Cardiac muscle cell (in vitro differentiated cells and primary cell): ENCODE measurements at places on chromosomes 5 and 9.

- DNase-seq = peak; percentile 41
Observed at GRCh38 chr5:15746833-15747232, 246.9 kb downstream of the FBXL7 start.

DNA sequence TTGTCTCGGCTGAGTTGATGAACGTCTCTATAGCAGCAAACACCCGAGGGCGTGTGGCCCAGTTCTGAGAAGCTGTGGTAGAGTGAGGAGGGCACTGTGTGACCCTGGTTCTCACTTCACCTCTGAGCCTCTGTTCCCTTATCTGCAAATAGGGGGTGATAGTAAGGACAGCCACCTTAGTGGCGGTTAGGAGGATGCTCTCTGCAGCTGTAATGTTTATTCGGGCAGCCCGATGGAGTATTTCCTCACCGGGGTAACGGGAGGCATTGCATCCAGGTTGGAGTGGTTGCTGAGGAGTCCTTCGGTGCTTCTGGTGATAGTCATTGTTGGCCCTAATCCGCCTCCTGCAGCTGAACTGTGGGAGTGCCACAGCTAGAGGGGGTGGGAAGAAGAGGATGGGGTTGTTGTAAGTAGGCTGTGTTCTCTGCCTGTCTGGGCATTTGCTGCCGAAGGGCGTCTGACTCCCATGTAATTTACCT is 13.9 kb downstream of the PRRC2B start:
- peak; percentile 59 for DNase-seq

DNA sequence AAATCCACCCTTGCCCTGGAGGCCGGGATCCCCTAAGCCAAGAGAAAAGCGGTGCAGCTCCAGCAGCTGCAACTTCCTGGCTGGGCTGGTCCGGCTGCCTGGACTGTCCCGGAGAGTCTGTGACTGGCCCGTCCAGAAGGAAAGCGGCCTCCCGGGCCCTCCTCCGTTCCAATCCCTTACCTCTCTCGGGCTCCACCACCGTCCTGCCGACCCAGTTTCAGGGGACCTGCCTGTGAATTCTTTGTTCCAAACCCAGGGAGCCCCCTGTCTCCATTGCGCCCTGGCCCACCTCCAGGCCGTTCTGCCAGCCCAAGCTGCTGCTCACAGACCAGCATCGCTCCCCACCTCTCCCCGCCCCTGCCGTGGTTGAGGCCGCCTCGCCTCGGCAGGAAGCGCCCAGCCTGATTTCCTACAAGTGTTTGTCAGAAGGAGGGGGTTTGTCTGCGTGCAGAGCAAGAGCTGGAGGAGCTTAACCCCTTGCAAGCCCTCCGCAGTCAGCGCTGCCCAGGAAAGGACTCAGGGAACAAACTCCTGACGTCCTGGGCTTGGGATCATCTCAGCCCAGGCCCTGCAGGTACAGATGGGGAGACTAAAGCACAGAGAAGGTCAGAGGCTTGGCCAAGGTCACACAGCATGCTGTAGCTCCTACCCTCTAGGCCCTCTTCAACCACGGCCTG is at the start of gene AKNA:
TSS of gene AKNA (minus strand) at position 303 of the 677 bp plus-strand sequence. CDS start 6,649 bp downstream, outside the sequence.
- peak; percentile 88 for DNase-seq

DNA sequence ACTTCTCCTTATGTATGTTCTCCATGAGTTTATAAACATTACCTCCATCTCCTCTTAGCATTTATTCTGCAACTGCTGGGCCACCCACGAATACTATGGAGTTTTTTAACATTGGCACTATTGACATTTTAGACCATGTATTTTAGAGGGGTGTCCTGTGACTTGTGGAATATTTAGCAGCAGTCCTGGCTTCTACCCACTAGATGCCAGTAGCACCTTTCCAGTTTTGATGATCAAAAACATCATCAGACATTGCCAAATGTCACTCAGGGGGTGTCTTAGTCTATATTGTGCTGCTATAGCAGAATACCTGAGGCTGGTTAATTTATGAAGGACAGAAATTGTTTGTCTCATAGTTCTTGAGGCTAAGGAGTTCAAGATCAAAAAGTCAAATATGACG is 187.5 kb upstream of the RORB start:
- DNase-seq = no peak

DNA sequence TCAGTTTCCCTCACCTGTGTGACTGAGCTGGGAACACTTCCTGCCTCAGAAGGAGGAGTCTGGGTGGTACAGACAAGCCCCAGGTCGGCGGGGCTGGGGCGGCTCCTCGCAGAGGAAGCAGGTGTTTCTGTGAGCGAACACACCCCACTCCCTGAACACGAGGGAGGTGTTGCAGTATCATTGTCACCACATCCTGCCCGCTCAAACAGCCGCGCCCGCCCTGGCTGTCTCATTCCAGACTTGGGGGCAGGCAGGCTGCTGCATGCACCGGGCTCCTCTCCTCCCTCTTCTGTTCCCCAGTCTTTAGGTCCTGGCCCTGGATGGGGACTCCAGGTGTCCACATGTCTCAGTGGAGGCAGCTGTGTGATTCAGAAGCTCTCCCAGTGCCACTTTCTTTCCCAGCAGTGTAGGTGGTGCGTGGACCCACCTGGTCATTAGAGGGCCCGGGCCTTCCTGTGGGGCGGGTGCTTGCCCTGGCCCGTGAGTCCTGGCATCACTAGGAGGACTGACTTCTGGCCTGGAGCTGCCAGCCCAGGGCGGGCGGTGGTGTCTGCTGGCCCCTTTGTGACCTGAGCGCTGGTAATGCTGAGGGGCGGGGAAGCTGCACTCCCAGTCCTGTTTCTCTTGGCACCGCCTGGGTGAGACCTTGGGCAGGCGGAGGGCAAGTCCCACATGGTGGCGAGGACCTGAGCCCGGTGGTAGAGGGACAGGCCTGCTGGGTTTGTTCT is 18.3 kb upstream of the PHYHD1 start:
- no peak for DNase-seq

DNA sequence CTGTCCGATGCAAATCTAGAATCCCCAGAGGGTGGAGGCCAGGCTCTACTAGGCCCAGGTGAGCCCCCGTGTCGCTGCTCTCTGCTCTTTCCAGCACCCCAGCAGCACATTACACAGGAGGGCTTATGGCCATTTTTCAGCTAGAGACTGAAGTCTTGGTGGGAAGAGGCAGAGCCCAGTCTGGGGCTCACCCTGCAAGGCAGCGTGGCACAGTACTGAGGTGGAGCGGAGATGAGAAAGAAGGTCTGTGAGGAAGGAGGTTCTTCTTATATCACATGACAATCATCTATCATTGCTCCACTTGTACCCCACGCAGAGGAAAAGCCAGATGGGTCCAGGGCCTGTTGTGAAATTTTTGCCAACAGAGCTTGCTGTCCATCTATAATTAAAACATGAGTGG is 10.0 kb upstream of the KIF12 start:
- DNase-seq = no peak

DNA sequence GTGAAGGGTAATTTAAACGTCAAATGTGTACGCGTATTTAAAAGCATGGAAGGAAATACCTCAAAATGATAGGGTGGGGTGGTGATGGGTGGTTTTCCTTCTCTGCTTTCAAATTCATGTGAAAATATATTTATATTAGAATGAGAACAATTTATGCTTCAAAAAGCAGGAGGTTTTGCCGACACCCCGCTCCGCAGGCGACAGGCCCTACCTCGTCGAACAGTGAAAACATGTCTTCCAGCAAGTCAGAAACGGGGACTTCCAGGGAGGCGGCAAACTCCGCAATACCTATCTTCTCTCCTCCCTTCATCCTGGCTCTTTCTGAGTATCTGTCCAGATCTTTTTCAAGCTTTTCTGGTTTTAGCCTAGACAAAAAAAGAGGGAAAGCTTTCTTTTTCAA is 28.5 kb upstream of the SLC6A3 start:
- DNase-seq = no peak

GRCh38 chr5:169301386-169301934 is 521 bp upstream of the SLIT3 start:
- DNase-seq = peak; percentile 22
